ENCODE measurements at places on chromosomes 3 and 15.

DNA sequence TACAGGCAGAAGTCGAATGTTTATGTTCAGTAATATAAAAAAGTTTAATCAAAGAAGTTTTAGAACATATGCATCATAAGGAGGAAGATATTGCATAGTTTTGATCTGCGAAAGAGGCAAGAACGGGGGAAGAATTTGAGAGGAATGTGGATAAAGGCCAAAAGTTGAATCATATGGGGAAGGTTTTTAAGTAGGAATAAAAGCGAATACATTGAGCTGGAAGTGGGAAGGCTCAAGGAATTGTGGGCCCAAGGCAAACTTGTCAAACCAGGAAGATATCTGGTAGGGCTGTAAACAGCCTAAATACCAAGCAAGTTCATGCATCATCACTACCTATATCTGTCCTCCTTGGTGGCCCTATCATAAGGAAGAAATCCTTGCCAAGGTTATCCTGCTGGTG is 186.9 kb downstream of the MAGI1 start:
- DNase-seq: no peak

GRCh38 chr15:73802431-73803041 is 49.4 kb upstream of the INSYN1 start:
- no peak for DNase-seq

DNA sequence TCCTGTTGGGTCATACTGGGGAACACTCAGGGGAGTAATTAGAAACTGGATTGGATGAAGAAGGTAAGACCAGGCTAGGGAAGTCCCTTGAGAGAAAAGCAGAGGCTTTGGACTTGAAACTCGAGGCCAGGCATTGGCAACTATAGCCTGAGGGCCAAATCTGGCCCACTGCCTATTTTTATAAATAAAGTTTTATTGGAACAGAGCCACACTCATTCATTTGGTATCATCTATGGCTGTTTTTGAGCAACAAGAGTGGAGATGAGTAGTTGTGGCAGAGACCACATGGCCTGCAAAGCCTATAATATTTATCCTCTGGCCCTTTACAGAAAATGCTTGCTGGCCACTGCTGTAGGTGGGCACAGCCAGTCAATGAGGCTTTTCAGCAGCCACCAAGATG is 301.4 kb downstream of the UACA start:
- no peak for DNase-seq

- DNase-seq: no peak
These were observed 35.3 kb downstream of the MUC20 start for GRCh38 chr3:195755791-195756676.

DNA sequence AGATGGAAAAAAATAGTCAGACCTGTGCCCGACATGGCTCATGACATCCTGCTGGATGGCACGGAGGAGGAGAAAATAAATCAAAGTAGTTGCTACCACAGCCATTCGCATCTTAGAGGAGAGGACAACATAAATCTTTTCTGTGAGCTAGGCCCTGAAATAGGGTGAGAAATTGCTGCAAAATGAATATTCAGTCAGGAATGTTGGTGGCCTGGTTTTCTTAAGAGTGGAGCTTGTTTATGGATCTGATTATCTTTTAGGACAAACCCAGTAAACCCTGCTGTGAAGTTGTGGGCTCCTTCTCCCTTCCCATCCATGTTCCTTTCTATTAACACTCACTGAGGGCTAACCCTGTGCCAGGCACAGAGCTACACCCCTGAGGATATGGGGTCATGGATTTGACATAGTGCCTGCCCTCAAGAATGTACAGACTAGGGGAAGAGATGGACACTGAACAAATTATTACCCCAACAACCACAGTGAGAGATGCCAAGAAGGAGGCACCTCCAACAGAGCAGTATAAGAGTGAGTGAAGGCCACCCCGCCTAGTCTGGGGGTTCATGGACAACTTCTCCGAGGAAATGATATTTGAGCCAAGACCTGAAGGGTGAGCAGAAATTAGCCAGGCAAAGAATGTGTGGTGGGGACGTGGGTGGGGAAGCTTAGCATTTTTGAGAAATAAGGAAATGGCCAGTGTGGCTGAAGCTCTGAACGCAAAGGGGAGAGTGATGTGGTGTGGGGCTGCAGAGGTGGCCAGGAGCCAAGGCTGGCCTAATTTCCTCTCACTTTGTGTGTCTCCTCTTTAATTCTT is 68.9 kb upstream of the ARL8B start:
- no peak for DNase-seq

DNA sequence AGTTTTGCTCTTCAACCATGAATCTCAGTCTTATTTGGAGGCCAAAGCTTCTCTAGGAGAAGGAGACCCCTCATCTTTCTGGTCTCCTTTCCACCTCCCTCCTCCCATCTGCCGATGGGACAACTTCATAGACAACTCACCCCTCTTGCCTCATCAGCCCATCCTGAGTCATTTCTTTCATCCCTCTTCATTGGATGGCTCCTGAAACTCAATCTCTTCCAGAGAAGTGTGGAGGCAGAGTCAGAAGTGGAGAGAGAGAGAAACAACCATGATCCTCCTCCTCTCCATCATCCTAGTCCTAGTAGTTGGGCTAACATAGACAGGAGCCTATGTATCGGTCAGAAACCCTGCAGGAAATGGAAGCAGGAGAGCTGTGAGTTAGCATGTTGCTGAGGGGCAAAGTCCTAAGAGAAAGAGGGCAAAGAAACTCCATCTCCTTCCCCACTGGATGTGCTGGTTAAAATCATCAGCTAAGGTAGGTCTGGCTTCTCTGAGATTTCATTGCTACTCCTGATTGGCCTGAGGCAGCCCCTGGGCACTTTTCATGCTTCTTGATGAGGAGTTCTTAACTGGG is 21.3 kb upstream of the HCN4 start:
- DNase-seq: no peak

DNA sequence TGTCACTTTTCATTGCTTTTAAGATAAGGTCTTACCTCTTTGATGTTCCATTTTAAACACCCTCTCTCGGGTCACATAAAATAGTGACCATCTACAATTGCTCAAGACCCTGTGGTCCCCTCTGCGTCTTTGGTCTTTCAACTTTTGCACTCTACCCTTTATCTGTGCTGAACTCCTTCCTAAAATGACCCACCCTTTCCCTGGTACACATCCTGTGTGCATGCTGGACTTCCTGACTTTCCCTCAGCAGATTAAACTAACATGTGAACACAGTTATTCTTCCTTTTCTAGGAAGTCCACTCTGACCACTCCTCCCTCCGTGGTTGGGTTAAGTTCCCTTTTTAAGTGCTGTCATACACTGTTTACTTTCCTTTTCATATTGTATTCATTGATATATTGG is 414.2 kb downstream of the GABRB3 start:
- DNase-seq: no peak

DNA sequence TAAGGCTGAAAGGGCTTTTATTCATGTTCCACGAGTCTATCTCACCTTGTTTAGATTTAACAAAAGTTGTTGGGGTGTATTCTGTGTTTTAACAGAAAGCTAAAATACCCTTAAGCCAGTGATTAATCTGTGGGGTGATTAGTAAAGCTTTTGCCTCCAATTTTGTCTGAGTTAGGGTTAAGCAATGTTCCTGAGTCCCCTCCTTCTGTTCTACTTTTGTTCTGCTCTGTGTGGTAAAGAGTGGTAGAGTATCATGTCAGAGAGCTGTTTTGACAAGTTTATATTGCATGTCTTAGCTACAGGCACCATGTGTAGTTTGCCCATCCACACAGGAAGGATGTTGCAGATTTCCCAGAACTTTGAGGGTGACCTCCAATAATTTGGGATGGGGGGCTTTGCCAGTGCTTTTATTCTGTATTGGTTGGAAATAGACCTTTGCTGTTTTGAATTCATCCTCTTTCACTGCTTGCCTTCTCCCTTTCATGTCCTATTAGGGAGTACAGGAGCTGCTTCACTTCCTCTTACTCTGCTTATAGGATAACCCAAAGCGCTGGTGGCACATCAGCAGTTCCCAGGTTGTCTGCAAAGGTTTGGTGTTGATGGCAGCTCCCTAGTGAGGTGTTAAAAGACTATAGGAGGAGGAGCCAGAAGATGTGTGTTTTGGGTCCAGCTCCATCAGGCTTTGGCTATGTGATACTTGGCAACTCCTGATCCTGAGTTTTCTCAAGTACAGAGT is 7.4 kb downstream of the PDE8A start:
- no peak for DNase-seq

- DNase-seq: no peak
These were observed 142.2 kb downstream of the MEGF11 start for GRCh38 chr15:66111363-66111762.

DNA sequence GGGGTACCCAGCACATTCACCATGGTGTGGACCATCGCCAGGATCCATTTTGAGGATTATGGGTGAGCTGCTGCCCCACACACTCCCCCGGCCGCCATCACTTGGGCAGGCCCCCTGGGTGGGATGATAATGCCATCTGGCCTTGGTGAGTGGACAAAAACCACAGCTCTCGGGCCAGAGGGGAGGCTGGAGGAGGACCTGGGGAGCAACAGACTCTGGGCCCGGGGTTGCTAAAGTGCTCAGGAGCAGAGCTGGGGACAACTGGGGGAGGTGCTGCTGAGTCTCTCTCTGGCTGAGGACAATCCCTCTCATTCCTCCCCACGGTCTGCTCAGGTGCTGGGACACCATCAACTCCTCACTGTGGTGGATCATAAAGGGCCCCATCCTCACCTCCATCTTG is 29.0 kb downstream of the VIPR1 start:
- no peak for DNase-seq

DNA sequence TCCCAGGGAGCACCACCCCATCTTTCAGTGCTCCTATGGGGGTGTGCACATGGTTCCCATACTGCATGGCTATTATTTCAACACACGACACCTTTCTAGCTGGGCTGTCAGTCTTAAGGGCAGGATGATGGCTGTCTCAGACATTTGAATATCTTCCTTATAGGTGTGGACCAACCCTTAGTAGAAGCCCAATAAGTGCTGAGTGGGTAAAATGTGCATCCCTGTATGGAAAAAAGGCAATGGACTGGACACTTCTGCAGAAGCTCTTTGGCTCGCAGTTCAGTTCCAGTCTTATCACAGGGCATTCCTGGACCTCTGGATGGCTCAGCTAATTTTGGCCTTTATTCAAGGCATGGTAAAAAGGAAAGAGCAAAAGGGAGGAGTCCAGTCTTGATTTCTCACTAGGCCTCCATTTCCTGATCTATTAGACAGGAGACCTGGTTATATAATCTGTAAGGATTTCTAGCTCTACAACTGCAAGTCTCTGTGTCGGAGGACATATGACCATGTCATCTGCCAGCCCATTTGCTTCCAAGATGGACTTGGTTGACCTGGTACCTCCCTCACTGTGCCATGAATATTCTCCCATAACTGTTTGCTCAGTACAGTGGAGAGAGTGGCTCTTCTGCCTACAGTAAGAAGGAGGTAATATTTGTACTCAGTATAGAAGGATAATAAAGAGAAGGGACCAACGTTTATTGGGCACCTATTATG is 53.8 kb upstream of the RASGRP1 start:
- no peak for DNase-seq

- no peak for DNase-seq
These were observed 35.9 kb upstream of the DUSP7 start for GRCh38 chr3:52092271-52092660.

- no peak for DNase-seq
These were observed 158.1 kb downstream of the APBA2 start for GRCh38 chr15:29043736-29044502.

- DNase-seq: peak; percentile 52
These were observed 32.4 kb upstream of the SACM1L start for GRCh38 chr3:45656575-45657363.

- DNase-seq: no peak
These were observed 3.3 kb downstream of the PIK3CA start for GRCh38 chr3:179151474-179151873.

- DNase-seq: no peak
These were observed 41.0 kb downstream of the EIF4E3 start for GRCh38 chr3:71684046-71684756.

DNA sequence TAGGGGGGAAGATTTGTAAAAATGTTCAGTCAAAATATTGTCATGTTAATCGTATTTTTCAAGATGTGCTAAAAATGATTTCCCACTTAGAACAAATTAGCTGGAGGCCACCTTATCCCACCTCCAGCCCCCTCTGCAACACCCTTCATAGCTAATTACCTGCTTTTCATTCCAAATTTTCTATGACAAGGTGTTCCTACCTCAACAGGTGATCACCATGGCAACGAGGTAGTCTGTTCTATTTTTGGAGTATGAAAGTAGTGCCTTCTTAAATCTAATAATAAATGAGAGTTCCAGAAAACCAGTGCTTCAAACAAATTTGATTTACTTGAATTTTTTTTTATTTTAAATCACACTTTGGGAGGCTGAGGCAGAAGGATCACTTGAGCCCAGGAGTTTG is 149.8 kb downstream of the FNDC3B start:
- no peak for DNase-seq

DNA sequence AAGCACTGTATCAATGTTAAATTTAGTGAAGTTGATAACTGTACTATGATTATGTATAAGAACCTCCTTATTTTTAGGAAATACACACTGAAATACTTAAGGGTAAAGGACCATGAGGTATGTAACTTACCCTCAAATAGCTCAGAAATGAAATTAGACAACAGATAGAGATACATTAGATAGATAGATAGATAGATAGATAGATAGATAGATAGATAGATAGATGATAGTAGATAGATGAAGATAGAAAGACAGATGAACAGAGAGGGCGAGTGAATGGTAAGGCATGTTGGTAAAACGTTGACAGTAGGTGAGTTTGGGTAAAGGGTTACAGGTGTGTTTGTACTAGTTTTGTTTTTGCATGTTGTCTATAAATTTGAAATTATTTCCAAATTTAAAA is 38.0 kb upstream of the ACAN start:
- DNase-seq: no peak

DNA sequence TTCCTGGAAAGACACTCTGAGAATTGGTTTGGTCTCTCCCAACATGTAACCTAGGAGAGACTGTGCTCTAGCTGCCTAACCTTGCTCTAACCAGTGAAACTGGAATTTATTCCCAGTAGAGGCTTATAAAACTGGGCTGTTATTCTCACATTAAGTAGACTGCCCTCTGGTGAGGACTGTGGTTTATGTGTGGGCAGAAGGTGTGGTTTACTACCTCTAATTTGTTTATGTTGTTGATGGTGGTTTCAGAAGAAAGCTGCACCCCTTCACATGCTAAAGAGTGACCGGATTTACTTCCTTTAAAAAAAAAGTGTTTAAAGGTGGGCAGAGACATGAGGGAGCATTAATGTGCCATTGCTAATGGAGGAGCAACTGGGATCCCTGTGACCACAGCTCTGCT is 273.2 kb downstream of the MECOM start:
- DNase-seq: no peak

DNA sequence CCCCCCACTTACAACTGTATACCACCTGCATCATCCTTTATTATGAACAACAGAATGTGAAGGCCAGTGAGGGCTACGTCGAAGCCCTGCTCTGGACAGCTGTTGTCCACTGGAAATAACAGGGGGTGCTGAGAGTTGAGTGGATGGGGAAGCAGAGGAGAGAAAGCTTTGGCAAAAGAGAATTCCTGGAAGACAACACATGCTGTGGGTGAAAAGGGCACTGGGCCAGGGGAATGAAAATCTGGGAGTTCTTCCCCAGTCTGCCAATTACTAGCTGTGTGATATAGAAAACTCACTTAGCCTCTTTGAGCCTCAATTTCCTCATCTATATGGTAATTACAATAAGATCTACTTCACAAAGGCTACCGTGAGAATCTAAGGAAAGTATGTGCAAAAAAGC is 40.7 kb downstream of the FSTL1 start:
- DNase-seq: no peak

All from NCI-H1092 treated with DMSO at 0.1 percent for 48 hours (cell line).